Ascending aorta (tissue), 2 donors: ENCODE measurements at places on chromosomes 13 and 19.
A peak's percentile ranks its signal among the peaks of the same experiment; 100 is the strongest.

DNA sequence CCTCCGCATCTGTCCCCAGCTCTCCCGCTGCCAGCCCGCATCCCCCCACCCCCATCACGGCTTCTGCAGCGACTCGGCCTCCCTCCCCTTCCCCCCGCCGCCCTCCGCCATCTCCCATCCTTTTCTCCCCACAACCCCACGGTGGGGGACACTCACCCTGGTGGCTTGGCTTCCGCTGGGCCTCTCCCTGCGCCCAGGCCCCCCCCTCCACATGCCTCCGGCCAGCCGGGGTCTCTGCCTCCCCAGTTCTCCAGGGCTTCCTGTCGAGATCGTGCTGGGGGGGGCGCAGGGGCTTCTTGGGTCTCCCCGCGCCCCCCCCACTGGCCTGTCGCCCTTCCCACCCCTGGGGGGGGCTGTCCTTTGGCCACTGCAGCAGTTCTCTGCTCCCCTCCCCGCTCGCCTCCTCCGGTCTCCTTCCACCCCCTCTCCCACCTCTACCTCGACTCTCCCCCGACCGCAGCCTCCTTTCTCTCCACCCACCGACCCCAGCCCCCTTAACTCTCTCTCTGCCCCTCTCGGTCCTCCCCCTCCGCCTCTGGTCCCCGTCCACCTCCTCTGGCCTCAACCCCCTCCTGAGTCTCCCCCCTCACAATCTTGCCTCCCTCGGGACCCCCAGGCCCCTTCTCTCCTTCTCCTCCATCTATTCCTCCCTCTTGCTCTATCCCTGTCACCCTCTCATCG is 17.1 kb downstream of the LRRC4B start:
- no peak for DNase-seq

- DNase-seq = no peak
These were observed 1.7 kb upstream of the FKRP start for GRCh38 chr19:46744005-46744691.

DNA sequence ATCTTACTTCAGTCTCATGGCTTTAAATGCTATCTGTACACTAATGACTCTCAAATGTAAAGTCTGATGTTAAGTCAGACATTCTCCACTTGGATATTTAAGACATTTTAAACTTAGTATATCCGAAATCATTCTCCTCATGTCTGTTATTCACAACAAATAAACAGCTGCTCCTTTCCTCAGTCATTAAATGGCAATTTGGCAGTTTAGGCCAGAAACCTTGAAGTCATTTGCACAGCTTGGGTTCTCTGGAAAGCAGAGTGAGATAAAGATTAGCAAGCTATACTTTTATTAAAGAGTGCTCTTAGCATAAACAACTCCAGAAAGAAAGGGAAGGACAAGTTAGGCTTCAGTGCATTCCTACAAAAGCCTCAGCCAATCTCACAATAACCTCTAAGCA is 53.7 kb downstream of the DNAJC15 start:
- DNase-seq = no peak

GRCh38 chr13:109297628-109298027 is 488.8 kb downstream of the IRS2 start:
- no peak for DNase-seq

DNA sequence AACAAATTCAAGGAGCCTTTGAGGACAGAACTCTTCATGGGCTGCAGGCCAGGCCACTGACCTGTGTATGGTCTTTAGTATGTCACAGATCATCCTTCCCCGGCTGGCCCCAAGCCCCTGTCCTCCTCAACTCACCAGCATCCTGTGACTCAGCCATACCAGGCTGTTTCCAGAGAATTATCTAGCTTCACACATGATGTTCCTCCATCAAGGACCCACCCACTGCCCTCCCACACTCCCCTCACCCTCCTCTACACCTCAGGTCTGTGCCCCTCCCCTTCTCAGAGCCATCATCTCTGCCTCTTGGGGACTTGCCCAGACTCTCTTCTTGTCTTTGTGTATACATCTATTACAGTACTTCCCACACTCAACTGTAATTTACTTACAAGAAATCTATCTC is 14.7 kb downstream of the DCT start:
- no peak for DNase-seq

DNA sequence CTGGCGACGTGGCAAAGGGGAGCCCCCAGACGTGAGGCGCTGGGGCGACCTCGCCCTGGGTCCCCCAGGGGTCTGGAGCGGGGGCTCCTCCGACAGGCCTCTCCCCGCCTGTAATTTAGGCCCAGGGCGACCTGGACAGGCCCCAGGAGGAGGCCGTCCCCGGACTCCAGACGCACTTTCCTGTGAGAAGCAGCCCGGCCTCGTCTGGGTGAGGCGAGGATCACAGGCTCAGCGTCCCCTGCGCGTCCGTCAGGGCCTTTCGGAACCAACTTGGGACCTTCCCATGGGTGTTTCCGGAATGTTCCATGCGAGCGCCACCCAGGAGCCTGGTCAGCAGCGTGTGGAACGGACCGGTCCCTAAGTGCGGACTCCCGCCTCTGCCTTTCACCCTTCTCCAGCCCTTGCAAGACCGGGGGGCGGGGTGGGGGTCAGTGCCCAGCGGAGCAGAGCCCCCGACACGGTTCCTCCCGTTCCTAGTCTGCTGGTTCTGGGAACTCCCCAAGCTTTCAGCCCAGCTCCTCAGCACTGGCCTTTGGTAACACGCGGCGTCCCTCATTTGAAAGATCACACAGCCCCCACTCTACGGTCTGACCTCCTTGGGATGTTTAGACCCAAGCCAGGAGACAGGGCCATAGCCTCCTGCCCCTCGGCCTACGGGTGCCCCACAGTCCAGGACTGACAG is 1.1 kb upstream of the GRTP1 start:
- DNase-seq = peak; percentile 61

DNA sequence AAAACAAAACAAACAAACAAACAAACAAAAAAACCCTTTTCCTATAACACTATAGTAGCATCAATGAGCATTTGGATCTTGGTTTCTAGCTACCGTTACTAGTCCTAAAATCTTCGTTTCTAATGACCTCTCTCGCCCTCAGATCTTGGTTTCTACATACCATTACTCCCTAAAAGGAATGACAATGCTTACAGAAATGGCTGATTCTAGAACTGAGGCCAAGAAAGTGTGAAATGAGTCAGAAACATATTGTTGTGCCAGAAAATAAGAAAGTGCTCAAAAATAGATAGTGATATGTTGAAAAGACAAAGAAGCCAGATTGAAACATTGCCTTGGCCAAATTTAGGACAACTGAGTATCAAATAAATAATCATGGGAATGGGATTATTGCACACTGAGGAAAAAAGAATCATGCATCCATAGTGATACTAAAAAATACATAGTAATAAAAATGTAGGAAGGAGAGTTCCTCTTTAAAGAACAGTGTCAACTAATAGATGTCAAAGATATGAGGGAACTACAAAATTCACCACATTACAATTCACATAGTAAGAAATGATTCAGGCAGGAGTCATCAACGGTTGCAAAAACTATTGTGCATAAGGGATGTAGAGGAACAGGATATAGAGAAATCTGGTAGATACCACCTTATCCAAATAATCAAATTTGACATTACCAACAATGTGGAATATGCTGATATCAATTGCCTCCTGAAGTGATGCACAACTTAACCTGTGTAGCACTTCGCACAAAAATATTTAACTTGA is 386.6 kb downstream of the DIAPH3 start:
- no peak for DNase-seq

- no peak for DNase-seq
These were observed 117.3 kb downstream of the DLEU7 start for GRCh38 chr13:50726164-50726563.

DNA sequence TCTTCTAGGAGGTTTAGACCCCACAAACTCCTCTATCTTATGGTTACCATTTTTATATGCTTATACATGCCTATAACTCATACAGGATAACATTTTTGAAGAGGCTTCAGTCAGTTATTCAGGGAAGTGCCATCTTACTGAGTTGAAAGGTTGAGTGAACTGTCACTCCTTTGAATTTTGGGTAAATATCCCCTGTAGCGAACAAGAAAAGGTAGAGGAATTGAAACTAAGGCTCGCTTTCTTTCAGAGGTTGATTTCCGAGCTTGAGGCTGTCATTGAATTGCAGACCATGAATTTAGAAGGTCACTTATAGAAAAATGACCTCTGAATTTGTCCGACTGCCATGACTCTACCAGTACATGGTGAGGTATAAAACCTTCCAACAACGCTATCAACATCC is 35.1 kb downstream of the MICU2 start:
- no peak for DNase-seq

- peak; percentile 80 for DNase-seq
These were observed at the start of gene EPSTI1 for GRCh38 chr13:42991898-42992763. Gene EPSTI1 (minus strand): TSS chr13:42992241. CDS start chr13:42992165, 76 bp downstream.

- DNase-seq = no peak
These were observed 711 bp upstream of the MIPEP start for GRCh38 chr13:23889615-23890607.

GRCh38 chr19:46606019-46606418 is 4.9 kb downstream of the CALM3 start:
- DNase-seq = no peak

- DNase-seq = no peak
These were observed 56.1 kb downstream of the CHST8 start for GRCh38 chr19:33677745-33678426.

DNA sequence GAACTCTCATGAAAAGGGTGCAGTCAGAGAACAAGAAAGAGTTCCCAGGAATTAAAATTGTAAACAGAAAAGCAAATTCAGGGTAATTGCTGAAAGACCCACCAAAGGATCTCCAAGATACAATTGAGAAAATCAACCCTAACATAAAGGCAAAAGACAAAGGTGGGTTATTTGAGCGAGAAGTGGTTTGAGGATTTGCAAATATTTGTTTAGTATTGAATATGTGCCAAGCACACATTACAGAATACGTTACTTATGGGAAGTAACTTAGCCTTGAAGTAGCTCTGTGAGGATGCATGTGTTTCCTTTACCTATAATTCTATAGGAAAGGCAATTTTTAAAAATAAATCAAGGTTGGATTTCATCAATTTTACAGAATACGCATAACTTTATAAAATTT is 10.0 kb upstream of the CEACAM21 start:
- no peak for DNase-seq

DNA sequence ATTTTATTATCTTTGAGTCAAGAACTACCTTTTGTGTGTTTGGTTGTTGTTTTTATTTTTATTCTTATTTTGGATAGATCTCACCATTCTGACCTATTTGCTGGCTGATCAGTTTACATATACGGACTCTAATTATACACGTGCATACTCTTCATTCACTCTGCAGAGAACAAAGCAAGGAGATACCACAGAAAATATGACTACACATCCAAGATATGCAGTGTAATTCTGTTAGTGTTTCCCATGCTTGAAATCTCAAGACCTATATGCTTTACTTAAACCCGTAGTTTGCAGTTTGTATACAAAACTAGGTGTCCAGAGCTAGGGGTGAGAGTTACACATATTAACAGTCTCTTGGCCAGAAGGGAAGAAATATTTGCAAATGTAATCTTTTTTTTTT is 205.5 kb downstream of the DCLK1 start:
- no peak for DNase-seq

DNA sequence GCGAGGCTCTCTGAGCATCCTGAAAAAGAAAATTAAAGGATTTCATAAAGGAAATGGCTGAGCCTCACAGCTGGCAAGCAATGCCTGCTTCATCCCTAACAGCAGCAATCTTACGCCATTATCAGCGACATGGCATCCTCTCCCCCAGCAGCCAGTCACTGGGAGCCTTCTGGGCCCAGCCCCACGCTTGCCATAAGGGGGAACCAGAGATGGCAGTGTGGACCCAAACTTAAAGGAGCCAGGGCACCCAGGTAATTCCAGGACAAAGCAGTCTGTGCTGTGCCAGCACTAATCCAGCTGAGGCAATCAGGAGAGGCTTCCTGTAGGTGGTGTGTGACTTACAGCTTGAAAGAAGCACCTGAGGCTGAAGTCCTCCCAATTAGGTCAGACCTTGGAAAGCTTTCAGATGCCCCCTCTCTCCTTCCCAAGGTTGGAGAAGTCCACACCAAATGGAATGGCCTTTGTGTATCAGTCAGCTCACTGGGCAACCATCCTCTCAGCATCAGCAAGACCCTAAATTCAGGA is 10.3 kb downstream of the VSTM2B start:
- DNase-seq = no peak

GRCh38 chr13:58630794-58631193 is 999.2 kb downstream of the PCDH17 start:
- DNase-seq = no peak

- no peak for DNase-seq
These were observed 6.2 kb downstream of the RPL28 start for GRCh38 chr19:55391702-55392615.

GRCh38 chr19:18251587-18252369 is 22.5 kb downstream of the IQCN start:
- DNase-seq = peak; percentile 82

DNA sequence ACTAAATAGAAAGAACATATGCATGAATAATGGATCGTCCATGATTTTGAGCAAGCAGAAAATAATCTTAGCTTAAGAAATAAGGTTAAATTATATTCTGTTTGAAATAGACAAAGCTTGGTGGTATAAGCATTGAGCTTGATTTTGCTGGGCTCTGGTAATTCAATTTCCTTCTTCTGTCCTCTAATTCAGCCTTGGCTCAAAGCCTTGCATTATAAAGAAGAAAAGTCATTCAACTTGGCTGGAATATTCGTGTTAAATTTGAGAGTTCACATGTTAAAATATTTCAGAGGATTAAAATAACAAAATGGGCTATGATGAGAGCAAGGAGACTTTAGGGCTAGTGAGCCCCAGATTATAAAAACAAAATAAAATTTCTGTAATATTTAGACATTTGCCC is 415.4 kb upstream of the PCDH20 start:
- DNase-seq = no peak

GRCh38 chr19:47331931-47332547 is at the start of gene C5AR2:
Gene C5AR2 (plus strand): TSS chr19:47332175. CDS start chr19:47340800, 8,625 bp downstream.
- DNase-seq = no peak

DNA sequence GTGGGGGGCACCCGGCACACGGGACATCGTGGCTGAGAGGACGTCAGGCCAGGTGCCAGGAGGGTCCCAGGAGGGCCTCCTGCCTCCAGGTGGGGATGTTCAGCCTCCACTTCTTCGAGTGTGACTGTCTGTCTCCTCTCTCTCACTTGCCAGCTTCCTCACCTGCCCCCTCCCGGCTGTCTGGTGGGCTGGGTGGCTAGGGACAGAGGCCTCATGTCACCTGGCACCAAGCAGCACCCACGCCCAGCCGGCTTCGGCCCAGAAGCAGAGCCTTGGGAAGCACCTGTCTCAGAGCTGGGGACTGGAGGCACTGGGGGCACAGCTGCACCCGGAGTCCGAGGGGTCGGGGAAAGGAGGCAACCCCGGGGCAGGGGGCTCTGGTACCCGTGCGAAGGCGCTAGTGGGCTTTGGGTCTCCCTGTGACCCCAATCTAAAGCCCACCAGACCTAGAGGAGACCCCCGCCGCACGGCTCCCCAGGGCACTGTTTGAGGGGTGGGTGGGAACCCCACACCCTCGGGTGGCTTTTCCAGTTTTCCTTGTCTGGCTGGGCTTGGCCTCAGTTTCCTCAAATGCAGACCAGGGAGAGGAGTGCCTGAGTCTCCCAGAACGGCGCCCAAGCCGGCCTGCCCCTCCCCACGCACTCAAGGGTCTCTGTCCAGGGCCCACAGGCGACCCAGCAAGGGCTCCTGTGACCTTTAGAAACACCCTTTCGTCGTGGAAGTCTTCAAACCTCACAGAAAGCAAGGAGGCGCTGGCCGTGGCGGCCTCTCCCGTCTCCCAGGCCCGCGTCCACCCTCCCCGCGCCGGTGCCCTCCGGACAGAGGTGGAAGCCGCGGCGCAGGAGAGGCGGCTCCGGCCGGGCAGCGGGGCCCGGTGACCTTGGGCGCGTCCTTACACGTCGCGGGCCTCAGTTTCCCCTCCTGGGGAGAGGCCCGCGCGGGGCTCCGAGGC is 664 bp upstream of the HCN2 start:
- DNase-seq = no peak
